ENCODE measurements at places on chromosomes 1 and 21. TPM values are rescaled to one million over a fixed set of nuclear protein-coding genes. Genes with fewer than 3 reads are reported as not detected.

Gene RORC
- total RNA-seq = 19.9 TPM

Gene S100A16
- total RNA-seq = 33.5 TPM

Gene COL8A2
- total RNA-seq = 5.2 TPM

Gene RPS8
- 1,439 TPM for total RNA-seq

Data from upper lobe of left lung (tissue), 6 donors.